ENCODE measurements at places on chromosomes 7 and 10.

DNA sequence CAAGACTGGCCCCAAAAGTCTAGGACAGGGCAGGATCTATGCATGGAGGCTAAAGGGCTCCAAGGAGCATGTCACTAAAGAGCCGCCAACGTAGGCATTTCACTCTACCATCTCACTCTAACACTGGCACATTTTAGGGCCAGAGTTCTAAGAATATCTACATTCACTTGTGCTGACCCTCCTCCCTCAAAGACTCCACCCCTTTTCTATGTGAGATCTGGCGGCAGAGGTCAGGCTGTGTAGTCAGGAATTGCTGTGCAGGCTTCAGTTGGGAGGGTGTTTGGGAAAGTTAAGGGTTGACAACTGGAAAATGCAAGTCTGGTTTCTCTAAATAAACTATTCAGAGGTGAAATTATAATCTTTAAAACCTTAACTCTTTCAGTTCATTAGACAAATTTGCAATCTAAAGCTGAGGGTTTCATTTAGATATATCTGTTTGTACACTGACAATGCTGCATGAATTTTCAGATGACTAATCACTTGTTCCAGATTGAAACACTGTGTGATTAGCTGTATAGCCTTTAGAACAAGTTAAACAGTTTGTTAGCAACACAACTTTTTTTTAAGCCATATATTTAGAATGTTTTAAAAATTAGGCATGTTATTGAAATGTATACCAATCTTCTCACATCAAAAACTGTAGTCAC, 18.2 kb downstream of the LMOD2 start:
- no peak for DNase-seq

GRCh38 chr10:3295582-3296151, 123.1 kb upstream of the PITRM1 start:
- no peak for DNase-seq

DNA sequence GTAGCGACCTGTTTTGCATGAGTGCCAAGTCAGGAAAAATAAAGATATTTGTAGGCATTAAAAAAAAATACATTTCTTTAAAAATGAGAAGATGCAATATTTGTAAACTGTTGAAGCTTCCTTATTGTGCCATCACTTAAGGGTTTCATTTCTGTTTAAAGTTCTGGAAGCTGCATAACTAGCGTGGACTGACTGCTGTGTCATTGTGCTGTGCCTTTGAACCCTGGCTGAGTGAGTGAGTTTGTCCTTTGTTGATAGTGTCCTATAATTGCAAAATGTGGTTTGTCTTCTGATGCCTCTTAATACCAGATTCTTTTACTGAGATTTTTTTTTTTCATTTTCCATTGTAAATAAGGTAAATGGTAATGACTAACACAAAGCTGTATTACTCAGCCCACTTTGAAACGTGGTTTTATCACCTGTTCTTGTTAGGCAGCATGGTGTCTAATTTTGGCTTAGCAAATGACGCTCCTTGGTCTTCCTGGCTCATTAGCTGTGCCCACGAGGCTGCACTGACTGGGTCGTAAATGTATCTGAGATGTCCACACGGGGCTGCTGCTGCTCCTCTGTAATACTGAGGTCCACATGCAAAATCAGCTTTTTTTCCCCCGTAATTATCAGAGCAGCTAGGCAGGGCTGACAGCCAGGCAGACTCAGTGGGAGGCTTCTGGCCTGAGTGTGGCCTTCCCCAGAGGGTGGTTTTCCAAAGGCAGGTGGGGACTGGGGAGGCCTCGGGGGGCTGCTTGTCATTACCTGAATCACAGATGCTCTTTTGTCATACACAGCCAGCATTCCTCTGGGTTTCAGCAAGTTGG, 14.8 kb downstream of the ZSCAN25 start:
- no peak for DNase-seq

- no peak for DNase-seq
These were observed 228.4 kb downstream of the DNAJB6 start for GRCh38 chr7:157565201-157565626.

- DNase-seq, result no peak
These were observed 329.4 kb upstream of the MYO3A start for GRCh38 chr10:25604591-25604990.

DNA sequence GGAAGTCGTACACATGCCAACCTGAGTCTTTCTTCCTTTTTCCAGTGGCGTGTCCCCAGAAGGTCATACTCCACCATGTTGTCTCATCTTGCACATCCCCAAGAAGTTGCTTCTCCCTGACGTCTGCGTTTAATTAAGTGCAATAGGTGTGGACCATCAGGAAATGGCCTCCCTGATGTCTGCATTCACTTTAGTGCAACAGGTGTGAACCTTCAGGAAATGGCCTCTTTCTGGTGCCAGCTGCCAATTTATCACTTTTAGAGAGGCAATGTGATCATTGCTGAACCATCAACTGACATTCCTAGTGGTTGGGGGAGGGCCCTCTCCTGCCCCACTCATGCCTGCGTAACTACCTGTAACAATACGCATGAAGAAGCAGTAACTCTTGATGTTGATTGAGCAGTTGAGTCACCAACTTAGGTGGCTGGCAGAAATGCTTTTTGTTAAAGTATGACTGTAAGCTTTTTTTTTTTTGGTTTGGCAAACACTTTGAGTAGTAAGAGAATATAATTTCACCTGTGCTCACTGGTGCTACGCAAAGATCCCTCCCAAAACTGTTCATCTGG, 25.8 kb downstream of the SCIN start:
- DNase-seq, result no peak

GRCh38 chr10:74096777-74097176, 53.9 kb downstream of the AP3M1 start:
- no peak for DNase-seq

DNA sequence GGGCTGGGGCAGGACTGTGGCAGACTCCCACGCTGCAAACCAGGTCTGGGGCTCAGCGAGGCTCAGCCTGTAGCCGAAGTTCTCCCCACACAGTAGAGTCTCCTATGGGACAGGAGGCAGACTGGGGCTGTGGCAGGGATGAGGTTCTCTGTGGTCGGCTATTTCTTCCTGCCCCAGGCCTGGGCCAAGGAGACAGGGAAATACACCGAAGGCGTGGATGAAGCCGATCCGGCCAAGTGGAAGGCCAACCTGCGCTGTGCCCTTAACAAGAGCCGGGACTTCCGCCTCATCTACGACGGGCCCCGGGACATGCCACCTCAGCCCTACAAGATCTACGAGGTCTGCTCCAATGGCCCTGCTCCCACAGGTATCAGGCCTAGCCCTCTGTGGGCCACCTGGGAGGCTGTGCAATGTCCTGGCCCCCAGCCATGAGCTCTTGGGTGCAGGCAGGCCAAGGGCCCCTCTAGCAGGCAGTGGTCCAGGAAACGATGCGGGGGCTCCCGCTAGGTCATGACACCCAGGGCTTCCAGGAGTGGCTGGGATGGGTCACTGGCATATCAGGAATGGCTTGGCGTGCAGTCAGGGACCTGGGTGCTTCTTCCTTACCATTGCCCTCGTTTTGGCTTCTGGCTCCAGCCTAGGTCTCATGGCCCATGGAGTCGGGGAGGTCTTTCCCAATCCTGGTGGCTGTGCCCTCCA, 8.1 kb downstream of the IRF5 start:
- no peak for DNase-seq

DNA sequence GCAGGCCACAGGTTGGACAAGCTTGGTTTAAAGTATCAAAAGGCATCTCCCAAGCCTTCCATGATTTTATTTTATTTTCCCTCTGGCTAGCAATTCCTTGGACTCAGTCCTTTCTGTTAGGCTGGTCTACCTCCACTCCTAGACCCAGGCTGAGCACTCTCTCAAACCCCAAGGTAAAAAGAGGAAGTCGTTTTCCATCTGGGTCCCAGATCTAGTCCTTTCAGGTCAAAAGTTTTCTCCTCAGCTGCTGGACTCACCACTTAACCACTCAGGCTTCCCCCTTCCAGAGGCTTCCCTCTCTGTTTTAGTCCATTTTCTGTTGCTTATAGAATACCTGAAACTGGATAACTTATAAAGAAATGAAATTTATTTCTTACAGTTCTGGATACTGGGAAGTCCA, 252.3 kb upstream of the MKLN1 start:
- DNase-seq, result no peak

DNA sequence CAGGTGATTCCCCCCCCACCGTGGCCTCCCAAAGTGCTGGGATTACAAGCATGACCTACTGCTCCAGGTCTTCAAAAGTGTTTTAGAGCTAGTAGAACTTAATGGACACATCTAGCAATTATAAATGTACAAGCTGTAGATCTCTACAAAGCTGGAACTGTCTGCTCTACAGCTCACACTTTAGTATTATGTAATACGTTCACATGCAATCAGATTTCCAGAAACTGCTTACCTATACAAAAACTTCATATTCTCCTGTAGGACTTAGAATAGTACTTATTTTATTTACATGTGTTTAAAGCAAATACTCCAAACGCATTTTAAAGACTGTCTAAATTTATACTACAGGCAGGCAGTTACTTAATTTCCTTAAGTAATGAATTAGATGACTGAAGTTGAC, 39.2 kb upstream of the ASL start:
- no peak for DNase-seq

GRCh38 chr7:87545760-87546159, 54.9 kb downstream of the ABCB1 start:
- DNase-seq, result no peak
